ENCODE measurements at places on chromosomes 5 and 9. TPM values are rescaled to one million over a fixed set of nuclear protein-coding genes. Genes with fewer than 3 reads are reported as not detected.

DNA sequence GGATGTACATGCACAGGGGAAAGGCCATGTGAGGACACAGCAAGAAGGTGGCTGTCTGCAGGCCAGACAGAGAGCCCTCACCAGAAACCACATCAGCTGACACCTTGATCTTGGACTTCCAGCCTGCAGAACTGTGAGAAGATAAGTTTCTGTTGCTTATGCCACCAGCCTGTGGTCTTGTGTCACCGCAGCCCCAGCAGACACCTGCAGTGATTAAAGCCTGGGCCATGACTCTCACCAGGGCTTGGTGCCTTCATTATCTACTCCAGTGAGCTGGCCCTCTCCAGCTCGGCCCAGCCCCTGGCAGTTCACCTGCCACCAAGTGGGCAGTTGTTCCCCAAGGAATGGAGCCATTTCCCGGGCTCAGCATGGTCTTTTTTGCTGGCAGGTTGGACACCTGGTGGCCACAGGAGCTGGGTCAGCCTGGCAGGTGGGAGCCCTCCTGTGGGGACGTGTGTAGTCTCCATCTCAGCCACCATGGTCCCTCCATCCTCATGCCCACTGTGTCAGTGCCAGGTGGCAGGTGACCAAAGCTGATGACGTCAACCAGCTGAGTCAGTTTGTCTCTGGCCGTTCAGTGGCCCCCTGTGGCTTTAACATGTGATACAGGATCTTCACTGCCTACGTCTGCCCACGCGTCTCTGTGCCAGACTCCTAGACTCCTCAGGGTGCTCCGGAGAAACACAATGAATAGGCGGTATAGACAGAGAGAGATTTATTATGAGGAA is 99.9 kb upstream of the PPP1R26 start:
- DNase-seq = no peak

The ICE1 gene
- total RNA-seq = 24.6 TPM

DNA sequence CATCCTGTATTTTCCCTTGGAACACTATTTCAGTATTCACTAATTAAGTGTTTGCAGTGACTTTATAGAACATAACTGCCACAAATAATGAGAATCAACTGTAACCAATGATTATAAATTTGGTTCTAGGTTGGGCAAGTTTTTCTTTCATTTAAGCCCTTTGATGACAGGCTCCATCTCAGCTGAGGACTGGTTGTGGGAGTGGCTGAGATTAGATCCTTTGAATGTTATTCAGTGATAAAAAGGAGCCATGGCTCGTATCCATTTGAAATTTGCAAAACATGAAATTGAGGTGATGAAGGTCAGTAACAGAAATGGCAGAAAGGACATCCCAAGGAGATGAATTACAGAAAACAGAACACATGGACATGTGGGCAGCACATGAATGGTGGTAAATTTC is 138.1 kb upstream of the PCA3 start:
- DNase-seq = no peak

DNA sequence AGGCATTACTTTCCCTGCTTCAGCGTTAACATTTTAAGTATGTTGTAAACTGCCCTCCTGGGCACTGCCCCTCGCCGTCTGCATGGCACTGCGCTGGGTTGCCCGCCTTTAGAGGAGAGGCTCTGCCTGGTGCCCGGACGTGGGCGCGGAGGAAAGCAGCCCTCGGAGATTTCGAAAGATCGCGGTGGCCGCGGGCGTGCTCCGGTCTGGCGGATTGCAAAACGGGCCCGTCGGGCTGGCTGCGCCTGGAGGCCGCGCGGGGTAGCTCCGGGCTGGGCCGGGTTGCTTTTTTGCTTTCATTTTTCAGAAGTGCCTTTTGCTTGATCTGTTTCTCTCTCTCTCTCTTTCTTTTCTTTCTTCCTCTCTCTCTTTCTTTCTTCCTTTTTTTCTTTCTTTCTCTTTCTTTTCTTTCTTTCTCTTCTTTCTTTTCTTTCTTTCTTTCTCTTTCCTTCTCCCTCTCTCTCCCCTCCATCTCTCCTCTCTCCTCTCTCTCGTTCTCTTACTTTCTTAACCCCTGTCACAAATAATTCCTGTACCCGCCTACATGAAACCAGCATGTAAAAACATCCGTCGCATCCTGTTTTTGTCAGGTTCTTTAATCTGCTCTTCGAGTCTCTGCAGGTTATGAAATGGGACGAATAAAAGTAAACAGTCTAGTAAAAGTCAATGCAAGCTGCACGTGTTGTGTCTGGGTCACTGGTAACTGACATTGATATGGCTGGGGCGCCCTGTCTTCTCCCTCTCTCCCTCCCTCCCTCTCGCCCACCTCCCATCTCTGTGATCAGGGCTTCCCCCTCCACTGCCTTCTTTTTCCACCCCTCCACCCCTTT is 1.7 kb downstream of the FST start:
- no peak for DNase-seq

GRCh38 chr5:15254607-15255006 is 245.4 kb upstream of the FBXL7 start:
- no peak for DNase-seq

The NCBP1 gene
- total RNA-seq = 26.4 TPM

The SHISAL2B gene
- not detected for total RNA-seq

DNA sequence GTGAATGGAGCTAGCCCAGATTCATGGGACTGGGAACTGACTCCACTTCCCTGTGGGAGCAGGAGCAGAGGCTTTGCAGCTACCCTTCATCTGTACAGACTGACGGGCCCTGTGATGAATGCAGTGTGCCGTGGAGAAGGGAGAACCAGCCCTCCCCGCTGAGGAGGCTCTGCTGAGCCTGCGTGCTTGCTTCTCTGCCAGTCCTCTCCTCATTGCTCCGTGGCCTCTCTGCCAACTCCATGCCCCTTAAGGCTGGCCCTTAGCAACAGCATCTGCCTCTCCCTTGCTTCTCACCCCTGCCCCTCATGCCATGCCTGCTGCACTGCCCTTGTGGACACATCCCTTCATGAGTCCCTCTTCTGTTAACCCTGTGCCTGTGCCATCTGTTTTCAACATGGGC is 53.6 kb downstream of the GADD45G start:
- DNase-seq = no peak

The ANKRD34B gene
- total RNA-seq = 0.05 TPM

DNA sequence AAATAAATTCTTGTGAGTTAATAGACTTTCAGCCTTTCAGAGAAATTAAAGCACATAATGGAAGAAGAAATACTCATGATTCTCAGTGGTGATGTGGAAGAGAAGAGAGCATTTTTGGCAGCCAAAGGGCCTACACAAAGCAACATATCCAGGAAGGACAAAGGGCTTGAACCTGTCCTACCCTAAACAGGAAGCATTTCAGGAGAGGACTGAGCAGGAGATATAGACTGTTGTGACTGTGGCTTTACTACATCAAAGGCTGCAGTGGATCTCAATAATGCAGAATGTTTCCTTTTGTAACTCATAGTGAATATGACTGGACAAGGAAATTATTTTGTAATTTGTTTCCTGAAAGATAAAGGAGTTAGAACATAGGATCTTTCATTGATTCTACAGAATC is 1.3 kb upstream of the PARP8 start:
- no peak for DNase-seq

- no peak for DNase-seq
Measured at GRCh38 chr9:71048280-71048679, 73.1 kb downstream of the TRPM3 start.

DNA sequence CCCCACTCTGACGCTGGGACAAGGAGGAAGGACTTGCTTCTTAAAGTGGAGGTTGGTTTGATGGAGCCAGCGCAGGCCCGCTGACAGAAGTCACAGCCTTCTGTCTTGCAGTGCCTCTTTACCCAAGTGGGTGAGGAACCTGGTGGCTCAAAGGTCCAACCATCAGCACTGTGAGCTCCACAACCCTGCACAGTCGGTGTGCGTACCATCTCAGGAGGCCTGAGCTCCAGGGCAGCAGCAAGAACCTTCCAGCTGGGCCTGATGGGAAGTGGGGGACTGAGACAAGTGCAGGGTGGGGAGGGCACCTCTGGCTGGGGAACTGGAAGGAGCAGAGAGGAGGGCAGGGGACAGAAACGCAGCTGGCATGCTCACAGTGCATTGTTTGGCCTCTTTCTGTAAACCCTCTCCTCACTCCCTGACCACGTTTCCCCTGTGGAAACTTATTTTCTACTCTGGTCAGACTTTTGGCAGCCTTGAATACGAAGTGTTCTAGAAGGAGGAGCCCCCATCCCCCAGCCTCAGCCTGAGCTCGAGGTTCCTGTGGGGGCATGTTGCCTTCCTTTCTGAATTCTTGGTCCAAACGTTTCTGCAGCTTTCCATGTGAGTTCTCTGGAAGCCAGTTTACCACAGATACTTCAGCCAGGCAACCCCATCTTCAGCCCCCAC is 178.5 kb upstream of the PITX1 start:
- no peak for DNase-seq

DNA sequence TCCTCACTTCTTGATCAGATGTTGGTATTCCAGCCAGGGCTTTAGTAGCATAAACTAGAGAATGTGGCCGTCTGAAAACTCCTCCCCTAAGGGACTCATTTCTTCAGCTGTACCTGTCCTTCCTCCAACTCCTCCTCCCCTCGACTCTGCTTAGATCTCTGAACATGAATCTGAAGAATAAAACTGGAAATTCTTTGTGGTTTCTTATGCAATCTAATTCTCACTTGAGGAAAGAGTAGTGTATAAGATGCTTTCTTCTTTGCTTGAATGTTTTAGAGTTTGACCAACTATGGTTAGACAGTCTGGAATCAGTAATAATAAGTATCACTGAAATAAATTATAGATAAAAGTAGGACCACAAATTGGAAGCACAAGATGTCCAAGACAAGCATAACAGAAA is 128.5 kb downstream of the LRRC70 start:
- no peak for DNase-seq

The TIGD6 gene
- 4.1 TPM for total RNA-seq

- no peak for DNase-seq
Measured at GRCh38 chr5:57042524-57042931, 90.6 kb upstream of the MIER3 start.

The UGT3A1 gene
- total RNA-seq = not detected

GRCh38 chr9:110399983-110400382 is 62.3 kb upstream of the TXNDC8 start:
- no peak for DNase-seq

DNA sequence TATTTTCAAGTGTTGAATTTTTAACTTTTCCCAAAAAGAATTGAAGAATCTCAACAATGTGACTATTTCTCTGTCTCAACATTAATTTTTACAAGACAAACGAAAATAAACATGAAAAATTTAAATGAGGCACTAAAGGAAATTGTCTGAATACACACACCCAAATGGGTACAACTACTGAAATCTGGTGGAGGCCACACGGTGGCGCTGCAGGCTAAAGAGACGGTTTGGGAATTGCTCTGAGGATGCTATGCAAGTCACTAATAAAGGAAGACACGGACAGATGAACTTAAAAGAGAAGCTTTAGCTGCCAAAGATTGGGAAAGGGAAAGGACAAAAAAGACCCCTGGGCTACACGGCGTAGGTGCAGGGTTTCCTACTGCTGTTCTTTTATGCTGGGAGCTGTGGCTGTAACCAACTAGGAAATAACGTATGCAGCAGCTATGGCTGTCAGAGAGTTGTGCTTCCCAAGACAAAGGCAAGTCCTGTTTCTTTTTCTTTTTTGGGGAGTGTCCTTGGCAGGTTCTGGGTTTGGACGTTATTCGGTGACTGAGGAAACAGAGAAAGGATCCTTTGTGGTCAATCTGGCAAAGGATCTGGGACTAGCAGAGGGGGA is at the start of gene PCDHB10:
TSS of gene PCDHB10 (plus strand) at position 244 of the 616 bp plus-strand sequence. CDS start at position 444, 200 bp downstream.
- no peak for DNase-seq

DNA sequence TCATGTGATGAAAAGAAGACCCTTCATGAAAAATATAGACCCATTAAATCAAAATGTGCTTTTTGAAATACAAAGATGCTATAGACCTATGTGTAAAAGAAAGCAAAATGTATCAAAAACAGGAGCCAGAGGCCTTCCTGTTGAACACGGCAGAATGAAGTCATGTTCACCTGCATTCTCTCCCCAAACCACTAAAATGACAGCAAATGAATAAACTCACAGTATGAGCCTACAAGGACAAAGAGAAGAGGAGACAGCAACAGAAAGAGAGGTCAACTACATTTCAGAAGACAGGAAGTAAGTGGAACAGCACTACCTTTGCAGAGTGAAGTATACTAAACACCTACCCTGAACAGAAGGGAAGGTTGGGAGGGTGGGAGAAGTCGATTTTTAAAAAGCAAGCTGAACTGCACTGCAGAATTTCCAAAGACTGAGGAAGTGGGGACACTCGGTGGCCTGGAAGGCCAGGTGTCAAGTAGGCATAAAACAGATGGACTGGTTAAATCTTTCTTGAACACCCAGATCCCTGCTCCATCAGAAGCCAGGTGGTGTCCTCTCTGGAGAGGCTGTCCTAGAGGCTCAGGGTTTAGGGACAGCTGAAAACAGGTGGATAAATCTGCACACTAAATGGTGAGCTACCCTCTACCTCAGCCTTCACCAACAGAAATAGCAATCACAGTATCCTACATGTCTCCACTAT is 48.9 kb downstream of the MED27 start:
- no peak for DNase-seq

GRCh38 chr9:115730396-115730795 is 423.2 kb upstream of the PAPPA start:
- DNase-seq = no peak

- no peak for DNase-seq
Measured at GRCh38 chr9:97768746-97769145, 71.6 kb upstream of the XPA start.

- no peak for DNase-seq
Measured at GRCh38 chr5:43192558-43193180, 644 bp downstream of the NIM1K start.

DNA sequence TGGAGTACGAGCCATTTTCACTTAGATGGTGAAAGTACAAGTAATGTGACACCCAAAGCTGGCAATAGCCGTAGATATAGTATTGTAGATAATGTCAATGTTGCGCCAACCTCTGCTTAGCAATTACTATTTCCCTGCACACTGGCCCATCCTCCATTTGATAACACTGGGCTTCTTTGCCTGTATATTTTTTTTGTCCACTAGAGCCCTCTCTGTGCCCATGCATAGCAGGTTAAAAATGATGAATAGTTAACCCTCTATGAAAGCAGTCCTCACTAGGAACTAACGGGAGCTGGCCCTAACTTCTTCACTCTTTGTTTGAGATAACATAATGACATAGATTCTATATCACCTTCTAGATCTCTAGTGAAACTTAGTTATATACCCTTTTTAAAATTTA is 416.8 kb downstream of the TUSC1 start:
- no peak for DNase-seq

DNA sequence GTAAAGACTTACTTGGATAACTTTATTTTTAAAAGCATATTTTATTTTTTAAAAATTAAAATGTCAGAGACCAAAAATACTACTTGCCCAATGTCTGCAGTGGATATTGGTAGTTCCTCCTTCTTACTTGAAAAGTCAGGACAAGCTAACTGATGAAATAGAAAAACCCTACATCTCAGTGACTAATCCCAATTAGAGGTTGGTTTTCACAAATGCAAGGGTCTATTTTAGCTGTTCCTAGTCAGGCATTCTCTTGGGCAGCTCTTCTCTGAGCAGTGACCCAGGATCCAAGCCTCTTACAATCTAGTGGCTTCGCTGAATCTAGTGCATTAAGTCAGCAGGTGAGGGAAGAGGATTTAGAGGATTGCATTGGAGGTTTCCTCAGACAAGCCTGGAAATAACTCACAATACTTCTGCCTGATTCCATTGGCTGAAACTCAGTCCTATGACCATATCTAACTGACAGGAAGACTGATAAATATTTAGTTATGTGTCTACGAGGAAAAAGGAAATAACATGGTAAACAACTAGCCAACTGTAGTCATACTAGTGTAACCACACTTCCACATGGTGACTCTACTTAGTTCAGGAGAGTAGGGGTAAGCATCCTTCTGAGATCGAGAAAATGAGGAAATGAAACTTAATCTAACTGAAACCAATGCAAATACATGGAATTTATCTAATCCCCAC is 34.2 kb upstream of the MIER3 start:
- DNase-seq = no peak

The LHX3 gene
- not detected for total RNA-seq

GRCh38 chr5:168976311-168976970 is 324.5 kb downstream of the SLIT3 start:
- DNase-seq = no peak

All from glomerular endothelial cell (primary cell).